ENCODE measurements at places on chromosomes 5 and 9.

DNA sequence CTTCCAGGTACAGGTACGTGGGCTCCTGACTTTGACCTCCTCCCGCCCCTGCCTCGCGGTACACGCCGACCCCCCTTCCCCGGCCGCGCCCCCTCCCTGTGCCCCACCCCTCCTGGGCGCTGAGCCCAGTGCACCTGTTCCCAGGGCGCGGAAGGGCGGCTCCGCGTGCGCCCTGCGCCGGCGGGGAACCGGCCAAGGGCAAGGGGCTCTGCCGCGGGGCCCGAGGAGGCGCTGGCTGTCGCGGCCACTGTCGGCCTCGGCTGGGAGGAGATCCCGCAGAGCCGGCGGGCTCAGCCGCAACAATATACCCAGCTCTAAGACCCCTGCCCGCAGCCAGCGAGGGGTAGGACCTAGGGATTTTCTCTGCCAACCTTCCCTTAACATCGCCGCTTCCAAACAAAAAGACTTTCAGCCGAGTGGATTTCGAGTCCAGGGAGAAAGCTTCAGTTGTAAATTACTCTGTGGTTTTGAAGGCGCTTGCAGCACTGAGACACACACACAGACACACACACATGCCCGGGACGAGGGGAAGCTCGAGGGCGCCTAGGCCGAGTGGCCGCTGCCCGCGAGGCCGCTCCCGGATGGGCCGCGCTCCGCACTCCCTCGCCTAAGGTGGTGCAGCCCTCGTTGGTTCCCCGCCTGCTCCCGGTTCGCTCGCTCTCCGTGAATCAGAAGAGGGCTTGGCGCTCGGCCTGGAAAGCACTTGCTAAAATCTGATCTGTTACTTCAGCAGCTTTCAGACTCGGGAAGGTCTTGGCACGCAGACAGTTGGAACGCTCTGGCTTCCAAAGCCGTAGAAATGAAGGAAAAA, 1.2 kb downstream of the FGF18 start:
- DNase-seq: no peak

DNA sequence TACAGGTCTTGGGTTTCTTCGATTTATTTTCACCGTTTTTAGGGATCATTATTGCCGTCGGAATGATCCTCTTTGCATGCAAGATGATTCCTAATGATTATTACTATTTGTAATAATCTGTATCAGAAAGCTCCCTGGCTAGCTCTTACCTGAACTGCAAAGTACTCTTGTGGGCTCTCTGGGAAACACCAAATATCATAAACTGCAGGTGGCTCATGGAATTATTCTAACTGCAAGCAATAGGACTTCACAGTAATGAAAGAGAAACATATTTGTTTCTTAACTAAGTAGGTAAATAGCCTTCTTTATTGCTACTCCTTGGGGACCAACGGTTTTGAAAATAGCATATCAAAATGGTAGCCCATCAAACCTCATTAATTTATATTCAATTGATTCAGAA, 219.4 kb downstream of the NFIB start:
- no peak for DNase-seq

DNA sequence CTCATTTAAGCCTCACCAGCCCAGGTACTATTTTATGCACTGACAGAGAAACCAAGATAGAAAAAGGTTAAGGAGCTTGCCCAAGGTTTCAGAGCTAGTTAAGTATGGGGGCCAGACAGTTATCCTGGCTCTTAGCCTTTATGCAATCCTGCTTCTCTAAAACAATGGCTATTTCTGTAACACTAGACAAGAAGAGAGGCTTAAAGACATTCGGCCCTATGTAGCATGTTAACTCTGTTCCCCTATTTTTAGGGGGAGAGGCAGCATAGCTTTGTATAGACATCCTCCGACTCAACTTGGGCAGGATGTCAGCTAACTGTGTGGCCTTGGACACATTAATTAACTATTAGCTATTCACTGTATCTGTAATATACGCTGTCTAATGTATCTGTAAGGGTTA, 54.6 kb downstream of the LHFPL2 start:
- no peak for DNase-seq

GRCh38 chr5:91126448-91126847, 256.7 kb downstream of the ARRDC3 start:
- DNase-seq: no peak

GRCh38 chr5:72185496-72186329, 78.4 kb downstream of the MAP1B start:
- DNase-seq: no peak

GRCh38 chr9:38047301-38048251, 21.5 kb downstream of the SHB start:
- no peak for DNase-seq

- DNase-seq: no peak
Observed at GRCh38 chr5:52356311-52356918, 431.3 kb upstream of the ITGA1 start.

- no peak for DNase-seq
Observed at GRCh38 chr9:19149230-19149629, 21.9 kb upstream of the PLIN2 start.

- no peak for DNase-seq
Observed at GRCh38 chr9:136787690-136788400, 3.3 kb upstream of the TMEM141 start.

GRCh38 chr9:5191985-5192384, 6.5 kb upstream of the INSL6 start:
- no peak for DNase-seq

DNA sequence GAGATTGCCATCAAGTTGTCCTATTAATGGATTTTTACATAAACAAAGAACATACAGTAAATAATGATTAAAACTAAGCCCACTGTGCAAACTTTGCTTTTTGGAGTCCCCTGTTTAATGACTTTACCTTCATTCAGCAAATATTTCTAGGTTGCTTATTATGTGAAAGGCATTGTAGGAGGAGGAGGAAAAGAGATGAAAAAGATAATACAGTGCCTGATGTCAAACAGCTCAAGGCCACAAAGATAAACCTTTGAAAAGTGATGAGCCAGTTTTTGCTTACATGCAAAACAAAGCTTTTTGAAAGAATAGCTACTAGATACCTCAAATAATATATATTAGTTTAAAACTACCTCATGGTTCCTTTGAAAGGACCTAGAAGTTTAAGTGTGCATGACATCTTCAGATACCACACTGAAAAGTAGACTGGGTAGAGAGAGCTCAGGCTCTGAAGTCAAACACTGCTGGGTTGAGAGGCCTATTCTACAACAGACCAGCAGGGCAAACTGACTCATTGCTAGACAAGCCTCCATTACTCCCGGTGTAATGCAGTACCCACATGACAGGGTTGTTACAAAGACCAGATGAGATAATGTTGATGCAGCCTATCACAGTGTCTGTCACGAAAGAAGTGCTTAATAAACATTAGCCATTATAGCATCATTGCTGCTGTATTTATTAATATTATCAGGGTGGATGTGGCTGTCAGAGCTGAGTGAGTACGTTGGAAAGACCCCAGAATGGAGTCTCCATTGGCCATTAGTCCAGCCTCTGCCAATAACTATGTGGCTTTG, 11.8 kb downstream of the DEPDC1B start:
- no peak for DNase-seq

DNA sequence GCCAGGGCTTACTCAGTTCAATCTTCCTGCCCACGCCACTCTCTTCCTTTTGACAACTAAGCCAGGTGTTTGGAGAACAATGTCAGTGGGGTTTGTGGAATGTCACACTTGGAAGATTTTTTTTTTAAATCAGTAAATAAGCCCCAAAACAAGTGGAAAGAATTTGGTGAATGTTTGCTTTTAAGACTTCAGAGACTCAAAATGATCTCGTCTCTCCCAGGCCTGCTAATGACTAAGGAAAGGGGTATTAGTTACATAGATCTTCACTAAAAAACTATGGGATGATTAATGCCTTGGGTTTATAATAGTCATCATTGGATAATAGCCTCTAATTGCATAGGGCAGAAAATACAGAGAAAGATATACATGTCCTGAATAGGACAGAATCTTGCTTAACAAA, 166.4 kb downstream of the DMRT2 start:
- no peak for DNase-seq

- no peak for DNase-seq
Observed at GRCh38 chr9:2170722-2171121, 155.6 kb downstream of the SMARCA2 start.

GRCh38 chr9:35357116-35357515, 132.8 kb upstream of the RUSC2 start:
- no peak for DNase-seq

DNA sequence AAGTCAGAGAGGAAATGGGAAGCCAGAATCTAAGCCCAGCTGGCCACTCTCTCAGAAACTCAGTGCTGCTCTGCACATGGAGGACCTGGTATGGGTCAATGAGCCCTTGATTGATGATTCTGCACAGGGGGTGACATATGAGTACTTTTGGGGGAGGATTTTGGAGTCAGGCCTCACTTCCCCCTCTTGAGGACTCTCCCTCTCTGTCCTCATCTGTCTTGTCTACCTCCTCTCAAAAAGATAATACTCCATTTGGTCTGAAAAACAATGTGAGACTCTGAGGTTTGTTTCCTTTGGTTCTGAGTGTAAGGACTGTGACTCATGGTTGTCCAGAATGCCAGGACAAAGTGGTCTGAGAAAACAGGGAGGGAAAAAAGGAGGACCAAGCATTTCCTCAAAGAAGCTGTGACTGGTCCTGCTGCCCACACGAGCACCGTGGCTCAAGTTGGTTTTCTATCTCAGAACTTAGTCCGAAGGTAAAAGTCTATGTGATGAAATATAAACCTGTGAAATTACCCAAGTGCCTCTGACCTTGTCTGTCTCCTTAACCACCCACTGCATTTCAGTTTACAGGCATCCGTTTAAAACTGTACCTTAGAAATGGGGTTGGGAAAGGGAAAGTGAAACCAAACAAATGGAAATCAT, 11.1 kb downstream of the TTC39B start:
- no peak for DNase-seq

Measured in GM12864 (cell line).